ENCODE measurements at places on chromosomes 3 and 15. TPM values are rescaled to one million over a fixed set of nuclear protein-coding genes. Genes with fewer than 3 reads are reported as not detected.
A peak's percentile ranks its signal among the peaks of the same experiment; 100 is the strongest.

The CGGBP1 gene
- 3.6 TPM for total RNA-seq

DNA sequence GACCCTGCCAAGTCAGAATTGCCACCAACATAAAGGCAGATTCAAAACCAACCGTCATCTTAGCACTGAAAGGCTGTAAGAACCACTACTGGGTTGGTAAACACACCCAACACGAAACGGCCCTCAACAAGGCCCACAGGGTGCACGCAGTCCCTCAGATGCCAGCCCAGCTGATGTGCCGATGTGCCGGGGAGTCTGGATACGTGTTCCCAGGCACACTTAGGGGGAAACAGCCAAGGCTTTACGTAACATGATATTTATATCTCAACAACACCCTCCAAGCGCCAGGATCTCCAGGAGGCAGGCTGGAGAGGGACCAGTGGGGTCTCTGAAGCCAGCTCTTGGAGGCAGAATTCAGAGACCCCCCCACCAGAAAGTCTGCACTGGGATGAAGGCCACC is 14.2 kb downstream of the POC1A start:
- DNase-seq = no peak

The FBXL22 gene
- total RNA-seq = 1.0 TPM

The STRA6 gene
- total RNA-seq = 14.7 TPM

- DNase-seq = no peak
Measured at GRCh38 chr3:60856257-60857046, 394.8 kb downstream of the FHIT start.

- no peak for DNase-seq
Measured at GRCh38 chr3:143222981-143223380, 103.4 kb downstream of the CHST2 start.

DNA sequence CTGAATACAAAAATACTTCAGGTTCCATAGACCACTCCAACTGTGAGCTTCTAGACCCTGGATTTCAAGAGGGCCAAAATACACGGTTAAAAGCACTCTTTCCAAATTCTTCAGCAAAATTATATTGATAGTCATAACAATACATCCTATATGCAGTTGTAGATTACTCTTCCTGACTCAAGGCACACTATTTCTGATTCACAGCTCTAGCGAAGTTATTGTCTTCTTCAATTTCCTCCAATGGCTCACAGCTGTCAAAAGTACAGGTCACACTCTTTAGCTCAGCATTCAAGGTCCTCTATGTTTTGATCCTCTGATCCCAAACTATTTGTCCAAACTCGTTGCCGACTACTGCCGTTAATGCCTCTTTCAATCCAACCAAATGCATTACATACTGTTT is 13.5 kb upstream of the CCDC80 start:
- DNase-seq = no peak

DNA sequence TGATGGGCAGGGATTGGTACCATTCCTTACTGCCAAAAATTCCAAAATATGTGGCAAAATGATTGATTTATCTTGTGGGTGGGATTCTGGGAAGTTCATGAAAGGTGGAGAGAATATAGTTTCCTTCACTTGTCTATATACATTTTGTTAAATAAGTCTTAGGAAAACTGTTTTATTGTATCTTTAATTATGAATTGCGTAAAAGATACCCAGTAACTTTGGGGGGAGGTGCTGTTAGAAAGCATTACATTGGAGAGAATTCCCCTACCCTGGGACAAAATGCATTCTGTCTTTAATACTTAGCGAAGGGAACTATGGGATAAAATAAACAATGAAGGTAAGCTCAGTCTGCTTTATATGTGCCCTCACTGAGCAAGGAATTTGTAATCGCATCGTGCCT is 4.6 kb downstream of the SETD5 start:
- DNase-seq = no peak

- DNase-seq = peak; percentile 97
Measured at GRCh38 chr15:20356444-20356910, 185.1 kb downstream of the GOLGA6L6 start.
